RKO (cell line): ENCODE measurements at places on chromosomes 2 and 18.

GRCh38 chr2:10686176-10686730, 3.5 kb downstream of the NOL10 start:
- DNase-seq, result no peak

DNA sequence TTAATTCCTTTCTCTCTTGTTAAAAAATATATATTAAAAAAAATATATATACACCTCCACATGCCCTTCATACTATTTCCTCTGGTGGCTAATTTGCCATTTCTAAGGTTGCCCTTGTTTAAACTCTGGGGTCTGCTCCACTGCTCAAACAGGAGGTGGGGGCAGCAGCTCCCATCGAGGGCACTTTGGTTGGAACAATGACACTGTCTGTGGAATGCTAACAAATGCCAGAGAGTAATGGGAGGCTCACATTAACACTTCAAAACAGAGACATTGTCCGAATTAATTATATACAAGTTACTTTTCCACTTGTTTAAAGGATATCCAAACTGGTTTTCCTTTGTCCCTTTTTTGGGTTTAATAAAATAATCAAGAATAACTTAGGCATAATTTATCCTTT, 58.8 kb upstream of the CD302 start:
- DNase-seq, result no peak

GRCh38 chr2:105536175-105536574, 137.3 kb upstream of the FHL2 start:
- DNase-seq, result no peak

DNA sequence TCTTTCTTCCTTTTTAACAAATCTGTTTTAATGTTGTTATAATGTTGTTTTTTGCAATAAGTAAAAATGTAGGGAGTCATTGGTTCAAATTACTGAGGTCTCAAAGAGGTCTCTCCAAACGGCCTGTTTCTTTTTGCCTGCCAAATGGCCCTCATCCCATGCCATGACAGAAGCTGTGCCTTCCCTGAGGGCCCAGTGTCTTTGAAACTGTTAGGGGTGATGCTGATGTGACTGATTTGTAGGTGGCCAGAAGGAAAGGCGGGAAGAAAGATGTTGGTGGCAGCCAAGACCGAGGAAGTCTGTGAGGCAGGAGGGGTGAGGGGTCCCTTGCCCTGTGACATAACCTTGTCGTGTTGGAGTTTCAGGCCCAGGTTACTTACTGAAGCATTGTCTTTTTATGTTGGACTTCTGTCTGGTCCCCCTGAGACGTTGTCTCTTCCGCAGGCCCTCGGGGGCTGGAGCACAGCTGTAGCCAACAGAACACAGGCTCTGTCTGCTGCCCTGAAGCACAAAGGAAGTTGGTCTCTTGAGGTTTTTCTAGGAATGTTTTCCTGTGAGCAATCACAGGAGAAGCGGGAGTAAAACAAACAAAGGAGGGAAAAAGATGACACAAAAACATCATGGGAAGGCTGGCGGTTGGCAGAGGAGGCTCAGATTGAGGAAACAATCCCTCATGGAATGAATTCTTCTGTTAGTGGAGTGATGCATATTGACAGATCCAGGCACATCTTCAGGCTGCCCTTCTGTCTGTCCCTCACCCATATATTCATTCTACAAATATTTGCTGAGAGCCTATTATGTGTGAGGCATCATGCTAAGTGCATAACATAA, 4.9 kb upstream of the ST3GAL5 start:
- no peak for DNase-seq
